ENCODE measurements at places on chromosomes 2 and 18. TPM values are rescaled to one million over a fixed set of nuclear protein-coding genes. Genes with fewer than 3 reads are reported as not detected.

GRCh38 chr2:13686262-13686661 is 946.3 kb upstream of the LRATD1 start:
- DNase-seq, result no peak

GRCh38 chr2:170123593-170123992 is 54.4 kb upstream of the MYO3B start:
- no peak for DNase-seq

- no peak for DNase-seq
Observed at GRCh38 chr18:50790948-50791347, 28.9 kb downstream of the MRO start.

GRCh38 chr2:169095621-169096105 is 26.3 kb downstream of the DHRS9 start:
- DNase-seq, result no peak

- no peak for DNase-seq
Observed at GRCh38 chr2:50650403-50650810, 381.5 kb downstream of the NRXN1 start.

DNA sequence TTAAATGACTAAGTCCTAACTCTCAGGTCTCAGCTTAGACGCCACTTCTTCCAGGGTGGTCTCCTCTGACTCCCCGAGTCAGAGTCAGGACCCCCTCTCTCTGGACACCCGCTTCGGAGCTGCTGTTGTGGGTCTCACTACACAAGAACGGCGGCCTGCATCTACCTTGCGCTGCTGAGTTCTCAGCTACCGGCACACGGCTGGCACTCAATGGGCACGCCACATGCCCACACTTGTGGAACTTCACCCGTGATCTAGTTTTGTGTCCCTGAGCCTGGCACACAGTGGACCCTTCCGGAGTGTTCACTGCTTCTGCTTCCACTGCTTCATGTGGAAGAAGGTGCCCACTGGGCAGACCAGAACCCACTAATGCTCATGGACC is 58.3 kb upstream of the ID2 start:
- DNase-seq, result no peak

DNA sequence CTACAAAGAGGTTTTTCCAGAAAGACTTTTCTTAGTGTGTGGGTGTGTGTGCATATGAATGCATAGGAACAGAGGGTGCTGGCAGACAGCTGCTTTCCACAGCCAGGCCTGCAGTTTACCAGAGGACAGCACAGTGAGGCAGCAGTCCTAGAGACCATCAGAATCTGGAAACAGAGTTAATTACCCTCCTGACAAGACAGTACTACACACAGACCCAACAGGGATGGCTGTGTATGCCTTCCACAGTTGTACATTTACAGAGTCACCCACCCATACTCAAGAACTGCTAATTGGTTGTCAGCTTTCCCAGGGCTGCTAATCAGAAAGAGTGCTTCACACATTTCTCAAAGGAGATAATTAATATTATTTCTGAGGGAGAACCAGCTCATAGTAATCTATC is 104.7 kb downstream of the FEZ2 start:
- DNase-seq, result no peak

GRCh38 chr18:47062471-47062870 is 27.1 kb upstream of the ELOA2 start:
- no peak for DNase-seq

- no peak for DNase-seq
Observed at GRCh38 chr18:55585065-55585919, 2.7 kb downstream of the TCF4 start.

DNA sequence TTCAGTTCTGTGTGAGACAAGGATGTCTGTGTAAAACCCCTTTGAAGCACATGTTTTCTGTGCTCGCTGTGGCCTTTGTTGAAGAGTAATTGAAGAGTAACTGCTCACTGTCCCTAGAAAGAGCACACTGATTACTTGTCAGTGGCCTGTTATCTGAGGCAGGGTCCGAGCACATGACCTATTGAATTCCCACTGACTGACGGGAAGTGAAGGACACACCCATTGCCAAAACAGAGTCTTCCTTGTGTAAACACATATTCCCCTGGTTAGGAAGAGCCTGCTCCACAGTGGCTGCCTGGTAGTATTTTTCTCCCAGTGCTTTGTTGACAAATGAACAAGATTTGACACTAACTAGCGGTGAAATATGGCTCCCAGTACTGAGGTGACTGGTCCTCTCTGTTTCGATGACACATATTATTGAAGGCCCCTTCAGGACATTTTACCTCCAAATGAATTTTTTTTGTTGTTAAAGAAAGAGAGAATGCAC is 148.5 kb upstream of the GYPC start:
- no peak for DNase-seq

GRCh38 chr2:46299365-46300263 is 2.4 kb downstream of the EPAS1 start:
- DNase-seq, result no peak

DNA sequence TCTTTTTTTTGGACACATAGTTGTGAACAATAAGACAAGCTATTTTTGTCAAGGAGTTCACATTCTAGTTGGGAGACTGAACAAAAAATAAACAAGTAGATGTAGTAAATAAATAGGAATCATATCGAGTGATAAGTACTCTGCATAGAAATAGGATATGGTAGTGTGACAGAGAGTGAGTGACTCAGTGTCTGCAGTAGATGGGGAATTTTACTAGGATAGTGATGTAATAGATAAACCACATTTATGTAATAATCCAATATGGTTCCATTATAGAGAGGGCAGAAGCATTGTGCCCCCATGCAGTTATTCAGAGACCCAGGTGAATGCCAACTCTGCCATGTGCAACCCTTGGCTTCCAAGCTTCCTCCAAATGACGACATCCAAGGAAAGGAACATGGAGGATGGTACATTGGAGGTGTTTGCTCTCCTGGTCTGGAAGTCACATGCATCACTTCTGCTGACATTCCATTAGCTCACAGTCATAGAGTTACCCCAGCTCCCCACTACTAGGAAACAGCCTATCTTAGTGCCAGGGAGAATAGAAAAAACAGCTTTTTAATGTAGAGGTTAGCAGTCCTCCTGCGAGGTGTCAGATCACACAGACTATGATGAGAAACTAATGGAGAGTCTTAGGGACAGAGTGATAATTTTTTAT is 595.4 kb downstream of the NYAP2 start:
- no peak for DNase-seq

GRCh38 chr2:239216614-239217273 is 184.1 kb downstream of the HDAC4 start:
- DNase-seq, result no peak

DNA sequence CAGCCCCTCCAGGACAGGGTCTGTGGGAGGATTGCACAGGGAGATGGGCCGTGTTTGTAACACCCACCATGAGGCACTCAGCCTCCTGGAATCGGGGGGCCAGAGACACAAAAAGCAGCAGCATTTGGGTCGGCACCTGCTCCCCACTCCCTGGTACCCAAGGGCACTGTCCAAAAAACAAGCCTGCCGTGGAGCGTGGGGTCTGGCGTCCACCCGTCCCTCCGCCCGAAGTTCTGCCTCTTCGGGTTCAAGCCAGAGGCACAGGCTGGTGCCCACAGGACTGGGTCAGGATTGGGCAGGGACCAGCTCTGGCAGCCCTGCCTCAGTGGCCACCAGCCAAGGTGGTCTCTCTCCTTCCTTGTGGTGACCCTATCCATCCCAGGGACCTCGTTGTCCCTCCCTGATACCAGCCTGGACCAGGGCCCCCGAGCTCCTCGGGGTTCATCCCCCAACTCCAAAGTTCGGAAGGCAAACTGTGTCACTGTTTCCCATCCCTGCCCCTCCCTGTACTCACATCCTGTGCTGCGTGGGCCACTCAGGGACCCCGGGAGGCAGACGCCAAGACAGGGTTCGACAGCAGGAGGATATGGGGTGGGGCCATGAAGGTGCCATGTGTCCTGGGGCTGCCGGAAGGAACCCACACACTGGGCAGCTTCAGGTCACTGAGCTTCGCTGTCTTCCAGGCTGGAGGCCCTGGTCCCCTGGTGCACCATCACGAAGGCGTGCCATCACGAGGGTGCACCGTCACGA is 126.0 kb upstream of the HDAC4 start:
- DNase-seq, result no peak

DNA sequence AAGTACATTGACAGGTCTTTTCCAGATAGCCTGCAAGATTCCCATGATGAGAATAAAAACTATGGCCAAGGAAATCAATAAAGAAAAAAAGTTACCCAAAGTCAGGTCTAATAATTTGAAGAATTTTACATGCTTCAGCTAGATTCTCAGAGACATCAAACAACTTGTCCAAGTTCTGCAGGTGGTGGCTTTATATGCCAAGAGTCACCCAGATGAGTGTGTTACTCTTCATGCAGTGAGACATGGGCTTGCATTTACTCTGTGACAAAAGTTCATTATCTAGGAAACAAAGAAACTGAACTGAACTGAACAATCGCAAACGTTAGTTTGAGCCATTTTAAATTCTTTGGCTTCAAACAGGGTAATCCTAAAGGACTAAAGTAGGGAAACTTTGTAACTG is 548.5 kb upstream of the SYT4 start:
- DNase-seq, result no peak

DNA sequence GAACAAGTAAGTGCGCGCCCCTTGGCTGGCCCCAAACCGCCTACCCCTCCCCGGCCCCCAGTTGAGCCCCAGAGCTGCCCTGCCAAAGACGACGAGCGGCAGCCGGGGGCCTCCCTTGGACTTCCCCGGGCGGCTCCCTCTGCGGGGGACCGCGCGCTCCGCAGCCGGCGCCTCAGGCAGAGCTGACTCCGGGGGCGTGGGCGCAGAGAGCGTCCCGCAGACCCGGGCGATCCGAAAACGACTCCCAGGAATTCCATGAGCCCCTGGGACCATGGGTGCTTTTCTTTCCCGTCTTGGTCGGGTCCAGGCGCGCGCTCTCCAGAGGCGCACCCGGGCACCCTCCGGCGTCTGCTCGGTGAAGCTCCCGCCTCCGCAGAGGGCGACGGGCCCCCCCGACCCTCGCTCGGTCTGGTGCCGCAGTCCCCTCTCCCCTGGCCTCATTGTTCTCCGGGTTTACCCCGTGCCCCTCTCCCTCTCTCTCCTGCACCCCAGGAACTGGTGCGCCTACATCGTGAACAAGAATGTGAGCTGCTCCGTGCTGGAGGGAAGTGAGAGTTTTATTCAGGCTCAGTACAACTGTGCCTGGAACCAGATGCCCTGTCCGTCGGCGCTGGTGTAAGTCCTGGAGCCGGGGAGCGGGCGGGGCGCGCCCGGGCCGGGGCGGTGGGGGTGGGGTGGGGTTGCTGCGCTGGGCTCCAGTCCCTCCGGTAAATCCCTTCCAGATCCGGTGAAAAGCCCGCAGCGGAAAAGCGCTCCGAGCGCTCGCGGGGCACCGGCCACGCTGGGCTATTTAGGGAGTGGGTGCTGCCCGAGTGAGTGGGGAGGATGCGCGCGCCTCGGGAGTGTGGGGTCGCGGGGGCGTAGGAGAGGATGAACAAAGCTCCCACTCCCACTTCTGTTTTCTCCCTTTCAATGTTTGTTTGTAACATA is 776 bp downstream of the EMILIN2 start:
- DNase-seq, result no peak

GRCh38 chr18:33828949-33829348 is 250.9 kb downstream of the ASXL3 start:
- no peak for DNase-seq

DNA sequence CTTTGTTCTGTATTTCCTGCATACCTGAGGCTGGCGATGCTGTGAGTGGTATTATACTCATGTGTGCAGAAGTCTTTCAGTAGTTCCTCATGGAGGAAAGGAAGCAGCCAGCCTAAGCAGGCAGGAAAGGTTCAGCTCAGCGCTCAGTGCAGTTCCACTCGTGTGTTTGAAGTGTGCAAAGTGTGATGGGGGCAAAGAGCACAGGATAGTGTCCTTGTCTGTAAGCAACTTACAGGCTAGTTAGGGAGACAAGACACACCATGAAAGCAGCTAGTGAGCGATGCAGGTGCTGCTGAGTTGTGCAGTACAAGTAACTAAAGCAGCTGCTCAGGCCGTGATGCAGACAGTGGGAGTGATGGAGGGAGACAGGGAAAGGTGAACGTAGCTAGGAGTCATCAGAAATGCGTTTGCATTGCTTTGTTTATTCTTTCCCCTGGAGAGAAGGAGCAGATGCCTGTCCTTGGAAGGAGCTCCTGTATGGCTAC is 146.2 kb downstream of the LDLRAD4 start:
- DNase-seq, result no peak

DNA sequence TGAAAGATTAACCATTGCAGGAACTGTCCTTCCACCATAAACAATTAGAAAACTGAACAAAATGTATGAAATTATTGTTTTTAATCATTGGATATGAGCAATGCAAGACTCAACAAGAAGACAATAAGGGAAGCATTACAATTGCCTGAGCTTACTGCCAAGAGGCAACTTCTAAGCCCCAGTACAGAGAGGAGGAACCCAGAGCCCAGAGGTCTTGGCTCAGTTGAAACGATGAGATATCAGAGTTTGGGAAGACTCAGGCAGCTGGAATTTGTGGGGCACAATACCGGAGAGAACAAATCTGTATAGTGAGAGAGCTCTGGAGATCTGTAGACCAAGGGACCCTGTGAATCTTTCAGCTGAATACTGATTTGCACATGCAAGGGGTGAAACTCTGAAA is 80.6 kb upstream of the ZFP36L2 start:
- no peak for DNase-seq

- DNase-seq, result no peak
Observed at GRCh38 chr2:37730037-37730818, 58.8 kb upstream of the CDC42EP3 start.

GRCh38 chr2:100606726-100607343 is 44.0 kb downstream of the PDCL3 start:
- DNase-seq, result peak; percentile 33

GRCh38 chr2:24762518-24762917 is 30.7 kb downstream of the PTRHD1 start:
- DNase-seq, result no peak

- DNase-seq, result no peak
Observed at GRCh38 chr2:177231270-177231669, 18.7 kb downstream of the HNRNPA3 start.

- peak; percentile 1 for DNase-seq
Observed at GRCh38 chr2:185108588-185108987, 510.3 kb downstream of the ZNF804A start.

DNA sequence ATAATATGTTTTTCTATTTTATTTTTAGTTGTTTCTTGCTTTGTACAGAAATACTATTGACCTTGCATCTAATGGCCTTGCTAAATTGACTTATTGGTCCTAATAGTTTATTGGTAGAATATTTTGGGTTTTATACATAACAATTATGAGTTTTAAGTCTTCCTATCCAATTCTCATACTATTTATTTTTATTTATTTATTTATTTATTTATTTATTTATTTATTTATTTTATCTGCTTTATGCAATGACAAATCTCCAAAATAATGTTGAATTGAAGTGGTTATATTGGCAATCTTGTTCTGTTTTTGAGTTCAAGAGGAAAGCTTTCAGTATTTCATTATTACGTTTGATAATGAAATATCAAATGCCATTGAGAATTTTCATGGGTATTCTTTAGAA is 488.3 kb downstream of the CDH2 start:
- DNase-seq, result no peak

Gene TMEM247
- total RNA-seq, result not detected

Gene TDRD15
- total RNA-seq, result 0.10 TPM

Gene MOGAT1
- 2.5 TPM for total RNA-seq

Gene CD207
- 5.3 TPM for total RNA-seq

Gene MEP1B
- not detected for total RNA-seq

Gene UGT1A5
- total RNA-seq, result not detected

Gene LBX2
- total RNA-seq, result 0.20 TPM

Gene MAPRE3
- total RNA-seq, result 4.9 TPM

Gene TUBA4A
- total RNA-seq, result 35.7 TPM

Gene UGT1A8
- total RNA-seq, result not detected

Gene COBLL1
- 25.9 TPM for total RNA-seq

Gene C2orf81
- total RNA-seq, result 0.30 TPM

Gene IL36B
- total RNA-seq, result 0.20 TPM

Gene KDM3A
- 97.0 TPM for total RNA-seq

Gene RIT2
- not detected for total RNA-seq

Gene CXCR4
- total RNA-seq, result 51.5 TPM
